ENCODE measurements at places on chromosomes 16 and 17.

DNA sequence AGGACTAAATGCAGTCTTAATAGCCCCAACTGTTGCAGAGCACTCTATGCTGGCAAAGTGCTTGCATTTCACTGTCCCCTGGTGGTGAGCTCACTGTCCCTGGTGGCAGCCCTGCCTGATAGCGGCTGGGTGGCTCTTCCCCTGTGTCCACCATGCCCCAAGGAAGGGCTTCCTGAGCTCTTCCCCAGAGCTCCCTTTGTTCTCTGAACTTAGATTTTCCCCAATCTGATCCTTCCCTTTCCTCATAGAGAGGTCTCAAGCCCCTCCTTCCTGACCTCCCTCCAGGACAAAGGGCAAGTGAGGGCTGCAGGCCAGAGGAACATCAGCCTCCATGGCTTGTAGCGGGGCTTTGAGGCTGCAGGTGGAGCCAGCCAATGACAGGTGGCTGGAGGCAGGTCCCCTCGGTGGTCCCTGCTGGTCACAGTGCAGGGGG lies 17.0 kb downstream of the BEAN1 start:
- DNase-seq = no peak

- DNase-seq = no peak
Measured at GRCh38 chr16:48075398-48075797, 80.4 kb downstream of the ABCC12 start.

DNA sequence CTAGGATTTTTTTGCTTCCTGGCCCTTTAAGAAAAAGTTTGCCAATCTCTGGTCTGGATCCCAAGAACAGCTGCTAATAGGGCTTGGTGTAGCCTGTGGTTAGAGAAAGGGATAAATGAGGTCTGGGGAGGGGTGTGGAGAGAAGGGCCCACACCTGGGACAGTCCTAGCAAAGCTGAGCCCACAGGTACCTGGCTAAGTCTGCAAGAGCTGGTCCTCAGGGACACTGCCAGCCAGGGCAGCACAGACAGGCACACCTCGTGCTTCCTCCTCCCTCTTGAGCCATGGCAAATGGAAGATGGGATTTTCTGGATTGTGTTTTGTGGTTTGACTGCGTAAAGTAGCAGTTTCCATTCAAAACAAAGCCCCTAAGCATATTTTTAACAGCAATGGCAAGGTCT lies 217.5 kb downstream of the SOX9 start:
- DNase-seq = no peak

GRCh38 chr16:50584033-50584722 lies 36.0 kb downstream of the NKD1 start:
- DNase-seq = no peak

DNA sequence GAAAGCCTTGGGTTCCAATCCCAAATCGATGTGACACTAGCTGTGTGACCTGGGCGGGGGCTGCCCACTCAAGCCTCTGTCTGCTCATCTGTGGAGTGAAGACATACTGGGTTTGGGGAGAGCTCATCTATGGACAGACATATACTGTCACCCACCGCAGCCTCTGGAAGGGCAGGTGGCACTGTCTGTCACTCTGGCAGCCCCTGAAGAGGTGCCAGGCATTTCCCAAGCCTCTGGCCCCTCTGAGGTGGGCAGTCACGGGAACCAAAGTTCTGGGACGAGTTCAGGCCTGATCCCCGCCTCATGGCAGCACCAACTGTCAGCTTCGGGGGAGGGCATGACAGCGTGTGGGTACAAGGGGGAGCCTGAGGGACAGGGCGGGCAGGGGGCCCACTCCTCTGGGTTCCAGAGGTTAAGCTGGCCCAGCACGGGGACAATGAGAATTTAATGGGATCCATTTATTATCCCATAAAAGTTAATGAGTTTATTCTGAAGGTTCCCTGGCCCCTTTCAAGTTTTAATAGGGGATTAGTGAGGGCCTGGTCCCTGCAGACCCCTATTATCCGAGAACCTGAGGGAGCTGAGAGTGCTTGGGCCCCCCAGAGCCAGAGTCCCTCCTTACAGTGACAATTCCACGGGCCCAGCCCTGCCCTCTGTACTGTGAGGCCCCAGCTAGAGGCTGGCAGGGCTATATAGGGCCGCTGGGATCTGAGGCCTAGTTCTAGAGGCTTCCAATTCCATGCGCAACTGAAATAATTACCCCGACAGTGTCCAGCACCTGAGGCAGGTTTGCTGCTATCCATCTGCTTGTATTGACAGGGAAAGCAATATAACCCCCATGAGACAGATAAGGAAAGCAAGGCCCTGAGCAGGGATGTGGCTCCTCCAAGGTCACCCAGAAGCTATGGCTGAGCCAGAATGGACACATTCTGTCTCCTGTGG lies 18.8 kb downstream of the SEZ6 start:
- no peak for DNase-seq

DNA sequence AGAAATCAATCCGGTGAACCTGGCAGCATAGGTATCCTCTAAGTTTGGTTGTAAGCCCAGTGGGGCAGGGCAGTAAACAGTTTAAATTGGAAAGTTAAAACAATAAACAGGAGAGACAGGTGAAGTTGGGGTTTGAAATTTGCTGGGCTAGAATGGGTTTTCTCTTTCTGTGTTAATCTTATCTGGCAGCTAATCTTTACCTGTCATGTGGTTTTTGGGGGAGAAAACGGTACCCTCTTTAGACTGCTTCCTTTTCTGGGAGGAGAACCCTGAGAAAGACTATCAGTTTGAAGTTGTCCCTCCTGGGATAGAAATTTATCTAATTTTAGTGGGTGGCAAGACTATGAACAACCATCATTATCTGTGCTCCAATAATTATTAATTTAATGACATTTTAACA lies 24.0 kb downstream of the CDH13 start:
- no peak for DNase-seq

DNA sequence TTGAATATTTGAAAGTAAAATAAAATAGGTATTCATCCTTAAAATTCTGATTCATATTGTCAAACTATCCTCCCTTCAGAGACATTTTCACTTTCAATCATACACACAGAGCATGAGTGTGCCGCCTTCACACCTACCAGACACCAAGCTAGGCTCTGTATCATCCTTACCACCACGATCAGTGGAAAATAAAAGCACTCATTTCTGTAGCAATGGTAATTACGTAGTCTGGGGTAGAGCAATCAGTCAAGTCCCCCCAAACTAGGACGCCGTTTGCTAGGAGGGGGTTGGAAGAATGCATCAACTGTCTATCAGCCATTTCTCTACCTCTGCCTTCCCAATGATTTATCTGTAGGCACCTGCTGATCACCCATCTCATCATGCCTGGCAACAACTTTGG lies 84.6 kb upstream of the GRIN2A start:
- DNase-seq = no peak

DNA sequence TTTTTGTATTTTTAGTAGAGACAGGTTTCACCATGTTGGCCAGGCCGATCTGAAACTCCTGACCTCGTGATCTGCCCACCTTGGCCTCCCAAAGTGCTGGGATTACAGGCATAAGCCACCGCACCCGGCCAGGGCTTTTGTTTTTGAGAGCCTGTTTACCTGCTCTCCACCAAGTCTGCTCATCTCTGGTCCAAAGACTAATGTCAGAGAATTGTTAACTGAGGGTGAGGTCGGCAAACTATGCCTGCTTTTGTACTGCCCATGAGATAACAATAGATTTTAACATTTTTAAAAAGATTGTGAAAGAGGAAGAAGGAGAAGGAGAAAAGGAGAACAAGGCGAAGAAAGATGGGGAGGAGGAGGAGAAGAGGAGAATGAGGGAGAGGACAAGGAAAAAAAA lies 26.0 kb downstream of the TMEM238L start:
- DNase-seq = no peak

DNA sequence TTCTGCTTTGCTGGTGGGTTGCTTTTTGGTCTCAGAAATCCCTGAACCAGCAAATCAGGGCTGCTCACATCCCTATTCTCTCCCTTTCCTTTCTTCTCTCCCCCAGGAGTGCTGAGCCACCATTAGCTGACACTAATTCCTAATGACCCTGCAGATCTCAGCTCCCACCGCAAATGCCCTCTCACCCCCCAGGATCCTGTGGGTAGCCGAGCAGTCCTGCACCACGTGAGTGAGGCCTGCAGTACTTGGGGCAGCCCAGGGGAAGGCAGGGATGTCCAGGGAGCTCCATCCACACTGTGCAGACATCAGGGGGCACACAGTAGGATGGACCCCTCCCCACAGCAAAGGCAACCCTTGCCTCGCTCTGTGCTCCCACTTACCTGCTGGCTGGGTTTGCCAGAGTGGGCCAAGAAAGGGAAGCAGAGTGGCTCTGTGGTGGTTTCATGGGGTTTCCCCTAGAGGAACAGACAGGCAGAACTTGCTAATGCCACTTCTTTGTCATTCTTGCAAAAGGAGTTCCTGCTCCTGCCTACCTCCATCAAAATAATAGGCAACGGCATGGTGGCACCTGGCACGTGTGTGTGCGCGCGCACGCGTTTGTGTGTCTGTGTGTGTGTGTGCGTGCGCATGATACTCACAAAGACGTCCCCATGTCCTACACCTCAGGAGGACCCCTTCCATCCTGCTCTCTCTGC lies 135.6 kb downstream of the GAS7 start:
- no peak for DNase-seq

- DNase-seq = no peak
Measured at GRCh38 chr16:1341495-1342420, 8.3 kb downstream of the BAIAP3 start.

- DNase-seq = no peak
Measured at GRCh38 chr16:2143878-2144485, 4.4 kb upstream of the RAB26 start.

DNA sequence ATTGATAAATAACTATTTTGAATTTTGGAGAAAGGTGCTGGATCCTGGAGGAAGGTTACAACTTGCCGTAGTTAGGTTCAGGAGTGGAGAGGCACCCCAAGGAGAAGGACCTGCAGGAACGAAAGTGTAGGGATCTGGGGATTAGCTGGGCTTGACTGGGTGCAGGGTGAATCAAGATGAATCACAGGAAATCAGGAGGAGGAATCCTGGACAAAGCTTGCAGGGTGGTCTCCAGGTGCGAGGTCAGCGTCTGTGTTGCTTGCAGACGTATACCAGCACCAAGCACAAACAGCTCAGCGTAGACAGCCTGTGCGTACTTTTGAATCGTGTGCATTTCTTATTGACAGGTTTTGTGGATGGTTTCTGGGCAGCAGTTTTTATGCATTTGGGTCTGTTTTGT lies 144.3 kb downstream of the MSI2 start:
- DNase-seq = no peak

GRCh38 chr17:60422162-60422665 lies at the start of gene CHCT1:
TSS of gene CHCT1 (plus strand) at chr17:60422489. CDS start at chr17:60422593, 104 bp downstream.
- DNase-seq = no peak

- no peak for DNase-seq
Measured at GRCh38 chr17:66725956-66726355, 109.0 kb upstream of the CACNG5 start.

Measured in adrenal gland (tissue), 19 donors.